ENCODE measurements at places on chromosomes 1 and 21. TPM values are rescaled to one million over a fixed set of nuclear protein-coding genes. Genes with fewer than 3 reads are reported as not detected.

GRCh38 chr1:229037806-229038405 is 233.0 kb upstream of the RAB4A start:
- no peaks in the 10 kb centered on the region for H3K36me3 ChIP-seq
- peaks cover 48% of the 10 kb centered on the region for H3K27me3 ChIP-seq
- H3K4me3 ChIP-seq: no peak overlapping the region
- peaks cover 14% of the 10 kb centered on the region for H3K4me1 ChIP-seq
- no peak for DNase-seq
- no peak overlapping the region for H3K27ac ChIP-seq

GRCh38 chr1:221740369-221740992 is 1.4 kb downstream of the DUSP10 start:
- H3K4me3 ChIP-seq: no peak overlapping the region
- peaks cover 41% of the 10 kb centered on the region for H3K36me3 ChIP-seq
- H3K4me1 ChIP-seq: peaks cover 47% of the 10 kb centered on the region
- no peak for DNase-seq
- H3K27me3 ChIP-seq: no peaks in the 10 kb centered on the region

DNA sequence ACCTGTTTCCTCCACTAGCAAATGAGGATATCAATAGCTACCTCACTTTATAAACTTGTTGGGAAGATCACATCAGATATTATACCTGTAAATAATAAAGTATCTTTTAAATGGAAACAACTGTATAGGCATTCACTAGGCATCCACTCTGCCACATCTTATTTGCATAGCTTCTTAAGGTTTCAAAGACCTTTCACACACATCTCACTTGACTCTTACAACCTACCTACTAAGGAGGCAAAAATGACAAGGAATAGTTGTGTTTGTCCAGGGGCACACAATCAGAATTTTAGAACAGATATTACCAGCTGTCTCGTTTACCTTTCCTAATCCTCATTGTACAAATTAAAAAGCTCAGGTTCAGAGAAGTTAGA is 51.5 kb downstream of the VANGL2 start:
- H3K4me1 ChIP-seq: peaks cover 64% of the 10 kb centered on the region
- peak overlapping the region; percentile 87 for H3K27ac ChIP-seq
- peaks cover 17% of the 10 kb centered on the region for H3K36me3 ChIP-seq
- peak overlapping the region; percentile 42 for H3K4me3 ChIP-seq

DNA sequence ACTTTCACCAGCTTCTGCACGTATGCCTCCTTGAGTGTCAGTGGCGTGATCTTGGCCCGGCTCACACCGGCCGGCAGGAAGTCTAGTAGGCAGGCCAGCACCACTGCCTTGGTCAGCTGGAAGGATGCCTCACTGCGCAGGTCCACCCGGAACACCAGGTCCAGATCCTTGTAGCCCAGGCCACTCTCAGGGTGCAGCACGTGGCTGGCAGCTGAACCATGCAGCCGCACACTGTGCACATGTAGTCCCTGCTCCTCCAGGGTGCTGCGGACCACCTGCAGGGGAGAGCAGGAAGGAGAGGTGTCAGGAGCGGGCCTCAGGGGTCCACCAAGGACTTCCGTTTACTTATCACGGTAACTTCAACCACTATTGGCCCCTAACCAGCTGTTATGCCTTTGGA is 6.0 kb downstream of the TENT5B start:
- no peak overlapping the region for H3K27ac ChIP-seq
- no peaks in the 10 kb centered on the region for H3K36me3 ChIP-seq
- H3K27me3 ChIP-seq: peaks cover 23% of the 10 kb centered on the region
- H3K4me3 ChIP-seq: no peak overlapping the region
- no peak for DNase-seq
- H3K4me1 ChIP-seq: no peaks in the 10 kb centered on the region

DNA sequence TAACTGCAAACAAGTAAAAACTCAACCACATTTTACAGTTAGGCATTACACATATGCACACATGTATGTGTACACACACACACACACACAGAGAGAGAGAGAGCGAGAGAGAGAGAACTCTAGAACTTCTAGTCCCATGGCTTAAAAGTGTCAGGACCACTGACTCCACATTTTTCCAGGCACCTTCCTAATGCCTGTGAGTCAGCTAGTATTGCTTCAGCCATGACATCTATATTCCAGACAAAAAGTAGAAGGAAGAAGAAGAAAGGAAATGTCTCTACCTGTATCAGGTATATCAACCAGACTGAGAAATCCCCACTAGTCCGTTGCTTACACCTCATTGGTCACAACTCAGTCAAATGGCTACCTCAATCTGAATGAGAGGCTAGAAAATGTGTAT is 31.9 kb upstream of the TACSTD2 start:
- H3K4me1 ChIP-seq: no peaks in the 10 kb centered on the region
- H3K36me3 ChIP-seq: no peaks in the 10 kb centered on the region

The OR2M2 gene
- not detected for total RNA-seq

The RASAL2 gene
- not detected for total RNA-seq
